CD4-positive, alpha-beta T cell treated with Interleukin-10 for 1 hour (primary cell): ENCODE measurements at places on chromosomes 3 and 15.

DNA sequence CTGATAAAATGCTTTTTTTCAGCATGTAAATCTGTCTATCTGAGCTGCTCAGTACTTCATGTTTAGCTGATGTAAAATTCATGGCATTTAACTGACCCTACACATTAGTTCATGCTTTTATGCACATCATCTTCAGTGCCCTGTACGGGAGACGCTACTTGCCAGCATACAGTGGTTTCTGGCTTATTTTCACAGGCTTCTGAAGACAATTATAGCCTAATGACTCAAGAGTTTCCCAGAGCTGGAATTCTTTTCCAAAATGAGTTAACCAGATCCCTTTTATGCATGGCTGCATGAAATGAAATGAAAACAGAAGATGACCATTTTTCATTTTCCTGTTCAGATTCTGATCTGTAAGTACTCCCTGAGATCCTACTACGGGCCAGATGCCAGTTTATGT is 1061.5 kb downstream of the ROBO2 start:
- DNase-seq = no peak

DNA sequence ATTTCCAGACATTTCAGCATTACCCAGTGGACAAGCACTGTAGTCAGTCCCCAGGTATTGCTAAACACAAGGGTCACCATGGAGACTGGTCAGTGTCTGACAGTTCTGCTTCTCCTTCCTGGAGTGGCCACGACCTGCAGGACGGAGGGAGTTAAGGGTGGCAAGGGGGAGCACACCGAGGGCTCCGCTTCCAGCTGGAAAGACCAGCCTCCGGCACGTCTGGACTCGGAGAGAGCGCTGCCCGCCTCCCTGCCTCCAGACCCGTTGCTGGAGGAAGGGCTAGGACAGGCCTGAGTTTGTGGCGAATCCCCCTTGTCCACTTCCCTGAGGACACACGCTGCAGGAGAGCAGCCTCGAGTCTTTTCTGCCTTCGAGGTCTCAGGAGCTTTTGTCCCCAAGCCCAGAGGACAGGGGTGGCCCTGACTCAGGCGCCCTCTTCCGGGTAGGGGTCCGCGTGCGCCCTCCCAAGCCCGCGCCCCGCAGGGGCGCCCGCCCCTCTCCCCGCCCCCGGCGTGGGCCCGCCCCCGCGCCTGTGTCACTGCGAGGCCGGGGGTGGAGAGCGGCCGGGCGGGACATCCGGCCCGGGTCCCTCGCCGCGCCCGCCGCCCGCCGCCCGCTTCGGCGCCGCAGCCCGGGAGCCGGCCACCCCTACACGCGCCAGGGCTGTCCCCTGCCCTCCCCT is at the start of gene CHST14:
CHST14 (plus strand) TSS at position 562 of the 682 bp plus-strand sequence. CDS start 230 bp downstream, outside the sequence.
- DNase-seq = peak; percentile 68

DNA sequence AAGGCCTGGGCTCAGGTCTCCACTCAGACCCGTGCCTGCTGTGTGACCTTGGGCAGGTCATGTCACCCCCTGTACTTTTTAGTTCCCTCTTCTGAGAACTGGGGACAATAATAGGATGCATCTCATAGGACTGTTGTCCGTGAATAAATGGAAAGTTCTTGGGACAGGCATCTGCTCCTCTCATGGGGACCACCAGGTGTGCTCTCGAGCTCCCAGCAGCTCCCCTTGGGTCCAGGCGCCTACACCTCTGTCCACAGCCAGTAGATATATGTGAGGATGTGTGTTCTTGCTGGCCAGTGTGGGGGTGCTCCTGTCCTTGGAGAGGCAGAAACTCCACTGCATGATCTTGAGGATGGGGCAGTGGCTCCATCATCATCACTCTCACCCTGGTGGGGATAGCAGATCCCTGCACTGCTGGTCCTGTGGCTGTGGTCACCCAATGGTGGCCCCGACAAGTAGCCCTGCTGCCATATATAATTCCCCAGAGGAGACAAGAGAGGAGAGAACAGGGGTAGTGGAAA is 257.6 kb upstream of the TLE3 start:
- no peak for DNase-seq

DNA sequence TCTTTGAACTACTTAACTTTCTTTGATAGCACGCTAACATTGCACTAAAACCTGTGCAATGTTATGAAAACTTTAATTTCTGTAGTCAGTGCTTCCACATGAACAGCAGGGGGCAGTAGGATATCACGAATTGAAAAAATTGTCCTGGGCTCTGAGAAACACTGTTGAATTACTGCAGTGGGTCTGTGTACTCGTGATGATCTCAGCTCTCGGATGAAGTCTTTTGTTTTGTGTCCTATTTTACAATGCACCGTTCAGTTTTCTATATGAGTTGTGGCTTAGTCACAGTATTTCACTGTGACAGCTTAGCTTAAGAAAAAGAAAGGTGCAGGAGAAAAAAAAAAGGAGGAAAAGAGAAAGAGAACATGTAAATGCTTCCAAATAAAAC is 141.3 kb upstream of the CCDC54 start:
- peak; percentile 79 for DNase-seq

GRCh38 chr3:4409415-4409814 is 57.7 kb downstream of the SUMF1 start:
- no peak for DNase-seq

DNA sequence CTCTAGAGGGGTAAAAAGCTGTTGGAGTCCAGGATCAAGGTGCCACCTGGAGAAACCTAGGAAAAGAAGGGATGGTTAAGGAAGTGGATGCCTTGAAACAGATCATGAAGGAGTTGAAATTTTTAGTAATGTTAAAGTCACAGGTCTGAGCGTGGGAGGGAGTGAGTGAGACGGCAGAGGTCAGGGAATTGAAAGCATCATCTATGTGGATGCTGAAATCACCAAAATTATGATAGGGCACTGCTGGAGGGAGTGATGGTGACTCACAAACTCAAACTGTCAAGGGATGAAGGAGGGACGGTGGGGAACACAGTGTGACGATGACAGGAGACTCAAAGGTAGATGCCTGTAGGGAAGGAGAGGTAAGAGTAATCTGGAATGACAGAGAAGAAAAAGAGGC is 205.7 kb downstream of the OSBPL10 start:
- DNase-seq = no peak

DNA sequence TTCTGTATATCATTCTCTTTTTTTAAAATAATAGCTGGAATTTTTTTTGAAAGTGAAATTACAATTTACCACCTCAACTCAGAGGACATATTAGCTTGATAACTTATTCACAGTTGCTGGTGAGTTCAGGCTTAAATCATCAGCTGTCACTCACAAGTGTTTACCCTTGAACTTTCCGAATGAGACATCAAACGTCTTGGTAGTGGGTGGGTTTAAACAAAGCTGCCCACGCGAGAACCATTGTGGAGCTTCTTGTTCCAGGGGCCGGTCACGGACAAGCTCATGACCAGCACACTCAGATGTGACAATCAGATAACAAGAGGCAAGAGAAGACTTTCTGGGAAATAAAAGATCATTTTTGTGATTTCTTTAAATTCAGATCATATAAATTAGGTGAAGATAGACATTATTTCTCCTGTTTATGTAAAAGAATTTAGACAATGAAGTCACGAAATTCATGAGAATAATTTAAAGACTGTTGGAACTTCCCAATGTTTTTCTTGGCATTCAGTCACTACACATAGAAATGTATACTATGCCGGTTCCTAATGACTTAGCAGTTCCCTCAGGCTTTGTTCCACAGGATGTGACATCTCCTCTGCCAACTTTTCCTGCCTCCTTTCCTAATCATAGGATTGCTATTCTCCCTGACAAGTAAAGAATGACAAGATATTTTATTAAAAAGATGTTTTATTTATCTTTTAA is 29.3 kb downstream of the BTD start:
- no peak for DNase-seq

GRCh38 chr3:68892297-68892696 is 40.0 kb downstream of the TAFA4 start:
- no peak for DNase-seq

DNA sequence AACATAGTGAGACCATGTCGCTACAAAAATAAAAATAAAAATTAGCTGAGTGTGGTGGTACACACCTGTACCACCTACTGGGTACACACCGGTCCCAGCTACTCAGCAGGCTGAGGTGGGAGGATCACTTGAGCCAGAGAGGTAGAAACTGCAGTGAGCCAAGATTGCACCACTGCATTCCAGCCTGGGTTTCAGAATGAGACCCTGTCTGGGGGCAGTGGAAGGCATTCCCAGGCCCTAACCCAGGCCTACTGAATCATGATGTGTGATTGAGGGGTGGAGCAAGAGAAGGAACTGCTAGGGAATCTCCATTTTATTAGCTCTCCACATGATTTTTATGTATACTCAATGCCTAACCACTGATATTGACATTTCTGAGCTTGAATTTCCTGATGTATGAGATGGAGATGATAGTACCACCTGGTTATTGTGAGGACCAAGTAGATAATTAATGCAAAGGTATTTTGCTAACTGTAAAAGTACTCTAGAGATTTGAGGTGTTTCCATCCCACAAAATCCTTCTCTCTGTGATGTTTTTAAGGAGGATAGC is 169.5 kb upstream of the UMPS start:
- DNase-seq = no peak

DNA sequence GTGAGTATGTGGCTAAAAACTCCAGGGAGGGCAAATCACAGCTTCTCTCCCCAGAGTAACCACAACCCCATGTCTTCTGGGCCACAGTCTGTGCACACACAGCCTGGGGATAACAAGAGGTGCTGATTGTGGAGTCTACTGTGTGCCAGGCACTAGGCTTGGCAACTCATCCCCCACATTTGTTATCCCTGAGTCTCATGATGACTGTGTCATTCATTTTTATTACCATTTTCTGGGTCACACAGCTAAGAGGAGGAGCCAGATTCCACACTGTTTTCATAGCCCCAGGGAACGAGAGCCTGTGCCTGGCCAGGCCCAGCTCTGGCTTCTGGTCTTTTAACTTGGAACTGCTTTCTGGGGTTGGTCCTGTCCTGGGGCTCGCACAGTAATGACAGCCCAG is 34.5 kb downstream of the ESYT3 start:
- DNase-seq = no peak

GRCh38 chr3:149333176-149333859 is at the start of gene TM4SF18:
TSS of gene TM4SF18 (minus strand) at chr3:149333636. CDS start at chr3:149333382, 254 bp downstream.
- no peak for DNase-seq

- peak; percentile 15 for DNase-seq
These were observed 121.6 kb downstream of the TFDP2 start for GRCh38 chr3:142027735-142028134.

- no peak for DNase-seq
These were observed 34.4 kb downstream of the CORO2B start for GRCh38 chr15:68612979-68613740.

GRCh38 chr3:111850537-111850936 is 8.5 kb upstream of the PHLDB2 start:
- DNase-seq = no peak

DNA sequence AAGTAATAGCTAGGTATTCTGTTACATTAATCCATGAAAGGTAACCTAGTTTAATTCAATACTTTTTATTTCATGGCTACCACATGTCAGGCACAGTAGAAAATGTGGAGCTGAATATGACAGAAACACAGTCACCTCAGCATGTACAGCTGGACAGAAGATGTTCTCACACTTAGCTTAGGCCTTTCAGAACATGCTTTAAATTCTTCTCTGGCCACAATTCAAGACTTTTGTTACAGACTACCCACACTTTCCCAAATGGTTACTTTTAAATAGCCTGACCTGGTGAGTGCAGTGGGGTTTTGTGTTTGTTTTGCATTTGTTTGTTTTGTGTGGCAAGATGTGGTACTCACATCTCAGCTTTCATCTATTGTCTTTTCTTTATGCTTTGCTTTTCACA is 1079.5 kb downstream of the IGSF11 start:
- no peak for DNase-seq

GRCh38 chr3:70231266-70231701 is 81.2 kb downstream of the MDFIC2 start:
- DNase-seq = no peak

GRCh38 chr3:69865925-69866679 is 126.8 kb downstream of the MITF start:
- DNase-seq = no peak

- no peak for DNase-seq
These were observed 4.2 kb downstream of the SORD start for GRCh38 chr15:45027220-45027619.

DNA sequence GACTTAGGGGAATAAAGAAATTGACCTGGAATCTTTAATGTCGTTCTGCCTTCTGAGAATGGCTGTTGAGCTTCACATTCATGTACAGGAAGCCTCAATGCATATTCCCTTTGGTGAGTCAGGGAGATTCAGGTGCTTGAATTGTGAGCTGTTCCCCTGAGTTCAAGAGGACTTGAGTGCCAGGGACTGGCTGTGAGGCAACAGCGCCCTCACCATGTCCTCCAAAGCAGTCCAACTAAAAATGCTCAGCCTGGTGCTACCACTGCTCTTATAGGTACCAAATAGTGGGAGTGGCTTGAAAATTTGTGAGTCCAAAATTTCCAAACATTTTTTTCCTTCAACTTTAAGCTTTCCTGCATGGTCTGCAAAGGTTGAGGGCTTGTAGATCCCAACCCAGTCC is 54.1 kb downstream of the LEO1 start:
- DNase-seq = no peak

DNA sequence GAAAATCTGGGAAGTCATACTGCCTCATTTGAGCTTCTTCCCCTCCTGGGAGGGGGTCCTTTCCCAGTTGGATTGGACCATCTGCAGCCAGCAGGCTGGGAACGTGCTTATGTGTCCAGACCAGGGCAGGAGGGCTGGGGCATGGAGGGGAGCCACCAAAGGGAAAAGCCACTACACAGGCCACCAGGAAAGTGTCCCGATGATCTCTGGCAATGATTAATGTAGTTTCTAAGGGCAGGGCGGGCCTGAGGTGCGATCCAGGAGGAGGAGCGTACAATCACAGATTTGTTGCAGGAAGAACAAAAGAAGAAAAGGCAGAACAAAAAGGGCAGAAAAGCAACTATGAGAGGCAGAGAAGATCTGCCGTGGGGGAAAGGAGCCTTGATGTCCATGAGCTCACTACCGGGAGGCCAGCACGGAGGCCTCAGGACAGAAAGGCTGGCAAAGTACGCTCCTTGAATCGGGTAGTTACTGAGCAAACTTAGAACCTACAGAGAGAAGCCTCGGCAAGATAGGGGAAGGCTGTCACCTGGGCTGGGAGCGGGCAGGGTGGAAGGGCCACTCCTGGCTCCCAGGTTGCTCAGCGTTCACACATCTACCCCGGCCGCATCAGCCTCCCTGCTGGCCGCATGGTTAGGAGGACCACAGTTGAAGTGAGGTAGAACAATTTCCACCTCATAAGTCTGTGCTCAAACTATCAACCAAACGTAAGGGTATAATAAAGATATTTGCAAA is 79.5 kb upstream of the PCSK6 start:
- no peak for DNase-seq

DNA sequence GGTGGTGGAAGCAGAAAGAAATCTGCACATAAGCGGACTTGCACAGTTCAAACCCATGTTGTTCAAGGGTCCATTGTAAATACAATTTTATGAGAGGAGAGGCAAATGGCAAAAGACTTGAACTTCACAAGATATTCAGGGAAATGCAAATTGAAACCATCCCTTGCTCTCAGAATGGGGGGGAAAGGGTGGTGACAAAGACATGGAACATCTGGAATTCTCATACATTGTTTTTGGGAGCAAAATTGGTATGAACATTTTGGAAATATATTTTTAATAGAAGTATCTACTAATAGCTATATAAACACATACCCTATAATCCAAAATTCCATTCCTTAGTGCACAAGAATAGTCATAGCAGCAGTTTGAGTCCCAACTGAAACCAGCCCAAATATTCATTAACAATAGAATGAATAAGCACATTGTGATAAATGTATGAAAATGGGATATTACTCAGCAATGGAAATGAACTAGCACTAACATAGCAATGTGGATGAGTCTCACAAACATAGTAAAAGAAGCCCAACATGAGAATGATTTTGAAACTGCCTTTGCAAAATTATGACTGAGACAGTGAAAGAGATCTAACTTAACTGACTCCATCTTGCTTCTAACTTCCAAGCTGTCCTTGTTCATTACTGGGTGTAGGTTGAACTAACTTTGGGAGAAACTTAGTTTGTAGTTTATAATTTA is 77.2 kb downstream of the CD200R1L start:
- DNase-seq = no peak
